ENCODE measurements at places on chromosomes 6 and 20.
A peak's percentile ranks its signal among the peaks of the same experiment; 100 is the strongest.

GRCh38 chr6:158552055-158552795, 7.7 kb upstream of the TMEM181 start:
- H3K36me3 ChIP-seq: no peaks in the 10 kb centered on the region
- ATAC-seq: no peak
- no peak overlapping the region for H3K27ac ChIP-seq
- no peak overlapping the region for H3K4me3 ChIP-seq
- no peaks in the 10 kb centered on the region for H3K4me1 ChIP-seq

DNA sequence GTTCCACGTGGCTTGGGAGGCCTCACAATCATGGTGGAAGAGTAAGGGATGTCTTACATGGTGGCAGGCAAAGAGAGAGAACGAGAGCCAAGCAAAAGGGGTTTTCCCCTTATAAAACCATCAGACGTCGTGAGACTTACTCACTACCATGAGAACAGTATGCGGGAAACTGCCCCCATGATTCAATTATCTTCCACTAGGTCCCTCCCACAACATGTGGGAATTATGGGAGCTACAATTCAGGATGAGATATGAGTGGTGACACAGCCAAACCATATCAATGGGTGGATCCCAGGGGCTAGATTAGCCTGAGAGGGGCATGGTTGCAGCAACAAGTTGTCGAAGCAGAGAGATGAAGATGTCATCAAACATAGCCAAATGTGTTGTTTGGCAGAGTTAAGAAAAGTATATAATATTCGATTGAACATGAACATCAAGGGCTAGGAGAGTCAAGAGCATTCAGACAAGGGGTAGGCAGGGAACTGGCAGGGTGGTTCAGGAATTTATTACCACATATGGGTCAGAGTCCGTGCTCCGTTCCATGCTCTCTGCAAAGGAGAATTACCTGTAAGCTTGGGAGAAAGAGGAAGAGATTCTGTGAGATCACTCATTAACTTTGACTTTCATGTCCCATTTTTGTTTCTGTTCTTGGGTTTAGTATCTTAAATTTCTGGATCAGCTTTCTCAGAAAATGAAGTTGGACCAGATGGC, 98.8 kb downstream of the CCDC170 start:
- no peak overlapping the region for H3K4me3 ChIP-seq
- H3K27ac ChIP-seq: no peak overlapping the region
- no peaks in the 10 kb centered on the region for H3K4me1 ChIP-seq
- H3K36me3 ChIP-seq: no peaks in the 10 kb centered on the region
- ATAC-seq: no peak

DNA sequence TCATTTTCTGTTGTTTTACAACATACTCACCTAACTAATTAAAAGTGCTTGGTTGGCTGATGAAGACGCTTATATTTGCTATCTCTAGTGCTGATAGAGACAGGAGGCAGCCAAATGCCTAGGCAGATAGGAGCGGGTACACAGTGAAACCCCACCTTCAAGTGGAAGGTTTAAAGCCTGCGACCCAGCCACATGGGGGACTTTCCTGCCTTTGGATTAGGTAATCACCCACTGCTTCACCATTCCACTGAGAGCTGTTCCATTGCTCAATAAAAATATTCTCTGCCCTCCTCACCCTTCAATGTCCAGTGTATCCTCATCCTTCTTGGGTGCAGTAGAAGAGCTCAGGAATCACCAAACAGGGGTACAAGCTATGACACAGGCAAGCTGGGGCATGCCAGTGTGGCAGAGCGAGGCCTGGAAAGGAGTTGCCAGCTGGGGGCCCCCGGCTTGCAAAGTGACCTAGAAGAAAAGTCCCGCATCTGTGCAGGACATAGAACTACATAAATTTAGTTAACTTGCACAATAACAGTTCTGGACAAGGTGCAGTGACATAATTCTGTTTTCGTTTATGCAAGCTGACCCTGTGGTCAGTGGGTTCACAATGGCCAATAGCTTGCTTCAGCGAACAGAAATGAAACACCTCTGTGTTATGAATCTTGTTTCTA, 112.0 kb upstream of the MLIP start:
- no peaks in the 10 kb centered on the region for H3K4me1 ChIP-seq
- no peak for ATAC-seq
- H3K27ac ChIP-seq: no peak overlapping the region
- H3K27me3 ChIP-seq: no peaks in the 10 kb centered on the region
- no peaks in the 10 kb centered on the region for H3K36me3 ChIP-seq

DNA sequence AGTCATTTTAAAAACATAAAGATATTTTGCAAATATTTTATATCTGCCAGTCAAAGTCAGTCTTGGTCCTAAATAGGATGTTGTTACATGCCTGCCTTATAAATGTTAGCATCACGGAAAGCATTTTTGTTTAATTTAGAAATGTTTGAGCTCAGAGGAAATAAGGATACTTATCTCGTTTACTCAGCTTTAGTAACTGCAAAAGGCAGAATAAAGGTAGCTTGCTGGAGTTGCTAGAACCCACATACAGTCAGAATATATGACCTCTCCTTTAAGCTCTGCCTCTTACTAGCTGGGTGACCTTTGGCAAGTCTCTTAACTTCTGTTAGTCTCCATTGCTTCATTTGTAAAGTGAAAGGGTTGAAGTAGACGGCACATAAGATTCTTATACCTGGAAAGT, 867.3 kb downstream of the KIF16B start:
- no peak overlapping the region for H3K4me3 ChIP-seq
- H3K27me3 ChIP-seq: peaks cover 8% of the 10 kb centered on the region
- no peak overlapping the region for H3K27ac ChIP-seq

DNA sequence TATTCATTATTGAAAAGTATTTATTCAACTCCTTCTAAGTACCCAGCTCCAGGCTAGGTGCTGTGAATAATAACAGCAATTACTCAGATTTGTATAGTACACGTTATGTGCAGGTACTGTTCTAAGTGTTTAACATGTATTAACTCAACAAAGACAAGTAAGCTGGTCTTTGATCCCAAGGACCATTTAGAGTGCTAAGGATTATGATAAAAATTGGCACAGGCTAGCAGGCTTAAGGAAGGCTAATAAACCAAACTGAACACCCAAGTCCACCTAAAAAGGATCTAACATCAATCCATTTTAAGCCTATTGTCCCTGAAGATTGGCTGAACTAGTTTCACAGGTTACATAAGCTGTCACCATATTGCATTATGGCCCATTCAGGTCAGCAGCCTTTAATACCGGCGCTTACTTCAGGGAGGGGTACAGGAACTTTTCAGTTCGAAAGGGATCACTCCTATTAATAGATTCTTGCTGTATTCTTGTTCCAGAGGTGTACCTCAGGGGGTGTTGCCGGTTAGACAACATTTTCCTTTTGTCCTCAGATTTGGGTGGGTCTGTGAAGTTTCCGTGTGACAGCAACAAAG, 99.0 kb upstream of the GMDS start:
- no peaks in the 10 kb centered on the region for H3K4me1 ChIP-seq
- H3K27me3 ChIP-seq: no peaks in the 10 kb centered on the region
- H3K36me3 ChIP-seq: peaks cover 27% of the 10 kb centered on the region
- no peak overlapping the region for H3K27ac ChIP-seq
- no peak for ATAC-seq

DNA sequence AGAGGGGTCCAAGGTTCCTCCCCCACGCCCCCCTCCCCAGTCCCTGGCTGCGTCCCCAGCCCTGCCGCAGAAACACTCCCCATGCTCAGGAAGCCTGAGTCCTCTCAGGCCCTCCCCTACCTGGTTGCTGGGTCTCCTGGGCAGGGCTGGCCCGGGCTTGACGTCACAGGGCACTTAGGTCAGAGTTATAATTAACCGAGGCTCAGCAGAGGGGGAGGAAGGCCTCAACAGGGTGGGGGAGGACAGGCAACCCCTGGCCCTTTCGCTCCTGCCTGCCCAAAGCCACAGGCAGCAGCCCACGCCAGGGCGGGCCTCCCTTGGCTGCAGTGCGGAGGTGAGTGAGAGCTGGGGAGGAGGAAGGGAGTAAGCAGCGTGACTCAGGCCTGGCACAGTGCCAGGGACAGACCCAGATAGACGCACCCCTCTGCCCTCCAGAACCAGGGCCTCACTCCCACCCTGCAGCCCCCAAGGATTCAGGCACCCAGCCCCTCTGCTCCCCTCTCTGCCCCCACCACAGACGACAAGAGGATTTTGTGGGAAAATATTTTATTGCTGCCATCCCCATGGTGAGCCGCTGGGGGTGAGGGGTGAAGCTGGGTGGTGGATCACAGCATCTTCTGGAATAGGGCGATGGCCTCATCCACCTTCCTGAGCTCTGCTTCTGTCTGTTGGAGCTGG, at the start of gene VWA7:
Gene VWA7, minus strand, starts transcription at position 340 of the 678 bp plus-strand sequence. CDS start 549 bp downstream, outside the sequence.
- peak; percentile 92 for ATAC-seq
- H3K36me3 ChIP-seq: peaks cover 28% of the 10 kb centered on the region
- peak within 1 kb of the TSS; percentile 51 for H3K4me3 ChIP-seq
- peak within 1 kb of the TSS; percentile 90 for H3K27ac ChIP-seq

GRCh38 chr6:73798592-73798991, 102.6 kb downstream of the CD109 start:
- no peaks in the 10 kb centered on the region for H3K4me1 ChIP-seq
- H3K36me3 ChIP-seq: no peaks in the 10 kb centered on the region

GRCh38 chr6:97841763-97842162, 558.7 kb upstream of the MMS22L start:
- H3K27me3 ChIP-seq: no peaks in the 10 kb centered on the region
- no peak overlapping the region for H3K4me3 ChIP-seq
- no peak overlapping the region for H3K27ac ChIP-seq
- no peaks in the 10 kb centered on the region for H3K36me3 ChIP-seq

DNA sequence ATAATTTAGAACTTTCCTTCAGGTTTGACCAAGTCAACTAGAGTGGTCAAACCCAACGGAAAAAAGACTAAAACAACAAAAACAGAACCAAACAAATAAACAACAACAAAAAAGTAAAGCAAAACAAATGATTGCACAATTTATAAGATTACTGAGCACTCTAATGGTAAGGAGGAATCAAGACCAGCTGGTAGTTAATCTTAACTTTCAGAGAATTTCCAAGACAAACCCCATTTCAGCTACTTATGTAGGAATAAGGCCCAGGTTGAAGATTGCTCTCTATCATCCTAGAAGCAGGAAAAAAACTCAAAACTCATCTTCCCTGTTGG, 34.3 kb downstream of the UBD start:
- H3K4me1 ChIP-seq: no peaks in the 10 kb centered on the region
- H3K27ac ChIP-seq: no peak overlapping the region
- H3K36me3 ChIP-seq: no peaks in the 10 kb centered on the region
- no peak for ATAC-seq
- peaks cover 42% of the 10 kb centered on the region for H3K27me3 ChIP-seq

GRCh38 chr20:48832405-48832730, 4.6 kb upstream of the PREX1 start:
- H3K4me3 ChIP-seq: no peak overlapping the region
- H3K36me3 ChIP-seq: no peaks in the 10 kb centered on the region
- H3K27me3 ChIP-seq: no peaks in the 10 kb centered on the region
